ENCODE measurements at places on chromosomes 4 and X. TPM values are rescaled to one million over a fixed set of nuclear protein-coding genes. Genes with fewer than 3 reads are reported as not detected.

SLC35A2 gene
- 25.3 TPM for polyA plus RNA-seq

F8A2 gene
- polyA plus RNA-seq, result not detected

NHSL2 gene
- polyA plus RNA-seq, result 1.5 TPM

TNIP3 gene
- not detected for polyA plus RNA-seq

UGT2A1 gene
- not detected for polyA plus RNA-seq
